ENCODE measurements at places on chromosomes 3 and 15. TPM values are rescaled to one million over a fixed set of nuclear protein-coding genes. Genes with fewer than 3 reads are reported as not detected.

GRCh38 chr3:63976872-63977200 is 46.5 kb downstream of the PSMD6 start:
- DNase-seq: no peak

C3orf85 gene
- total RNA-seq: not detected

- no peak for DNase-seq
These were observed 200.5 kb downstream of the UACA start for GRCh38 chr15:70562906-70563305.

- DNase-seq: peak; percentile 46
These were observed 15.8 kb downstream of the PODXL2 start for GRCh38 chr3:127644641-127645370.

GOLGA8T gene
- total RNA-seq: 1.6 TPM

RMDN3 gene
- 21.1 TPM for total RNA-seq

DNA sequence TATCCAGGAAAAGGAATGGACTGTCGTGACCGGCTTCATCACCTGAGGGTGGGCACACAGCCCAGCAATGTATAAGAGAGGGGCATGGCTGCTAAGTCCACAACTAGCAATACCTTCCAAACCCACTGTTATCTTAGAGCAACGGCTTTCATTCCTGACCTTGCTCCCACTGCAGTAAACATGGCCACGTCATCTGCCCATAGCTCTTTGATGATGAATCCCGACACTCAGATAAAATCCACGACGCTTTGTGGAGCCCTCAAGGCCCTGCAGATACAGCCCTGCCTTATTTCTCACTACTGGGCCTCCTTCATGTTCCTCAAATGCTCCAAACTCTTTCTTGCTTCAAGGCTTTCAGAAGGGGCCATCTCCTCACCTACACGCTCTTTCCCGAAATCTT is 114.0 kb downstream of the ADAMTS17 start:
- no peak for DNase-seq

DNA sequence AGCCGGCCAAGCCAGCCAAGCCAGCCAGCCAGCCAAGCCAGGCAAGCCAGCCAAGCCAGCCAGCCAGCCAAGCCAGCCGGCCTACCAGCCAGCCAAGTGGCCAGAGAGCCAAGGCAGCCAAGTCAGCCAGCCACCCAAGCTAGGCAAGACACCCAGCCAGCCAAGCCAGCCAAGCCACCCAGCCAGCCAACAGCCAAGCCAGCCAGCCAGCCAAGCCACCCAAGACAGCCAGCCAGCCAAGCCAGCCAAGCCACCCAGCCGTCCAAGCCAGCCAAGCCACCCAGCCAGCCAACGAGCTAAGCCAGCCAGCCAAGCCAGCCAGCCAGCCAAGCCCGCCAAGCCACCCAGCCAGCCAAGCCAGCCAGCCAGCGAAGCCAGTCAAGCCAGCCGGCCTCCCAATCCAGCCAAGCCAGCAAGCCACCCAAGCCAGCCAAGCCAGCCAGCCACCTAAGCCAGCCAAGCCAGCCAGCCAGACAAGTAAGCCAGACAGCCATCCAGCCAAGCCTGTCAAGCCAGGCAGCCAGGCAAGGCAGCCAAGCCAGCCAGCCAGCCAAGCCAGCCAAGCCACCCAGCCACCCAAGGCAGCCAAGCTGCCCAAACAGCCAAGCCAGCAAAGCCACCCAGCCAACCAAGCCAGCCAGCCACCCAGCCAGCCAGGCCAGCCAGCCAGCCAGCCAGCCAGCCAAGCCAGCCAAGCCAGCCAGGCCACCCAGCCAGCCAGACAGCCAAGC is 200.5 kb downstream of the GOLGA6L6 start:
- DNase-seq: peak; percentile 95

- DNase-seq: no peak
These were observed 296.6 kb upstream of the MME start for GRCh38 chr3:154783521-154783931.

DNA sequence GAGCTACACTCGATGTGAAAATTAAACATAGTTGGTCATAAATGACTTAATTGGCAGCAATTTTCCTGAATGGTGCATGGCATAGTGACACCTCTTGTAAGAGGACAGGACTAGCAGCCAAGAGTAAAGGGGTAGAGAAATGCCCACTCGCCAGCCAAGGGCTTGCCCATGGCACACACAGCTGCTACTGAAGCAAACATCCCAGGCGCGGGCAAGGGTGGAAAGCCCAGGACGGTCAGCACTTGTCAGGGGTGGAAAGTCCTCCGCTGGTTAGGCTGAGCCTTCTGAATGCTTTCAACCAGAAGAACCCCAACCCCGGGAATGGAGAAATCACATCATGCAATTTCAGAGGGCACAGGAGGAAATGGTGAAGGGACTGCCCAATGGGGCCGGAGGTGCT is 31.6 kb downstream of the BDH1 start:
- no peak for DNase-seq

MST1R gene
- 1.2 TPM for total RNA-seq

GRCh38 chr3:185308126-185308754 is 54.4 kb upstream of the EHHADH start:
- no peak for DNase-seq

MAGI1 gene
- 69.4 TPM for total RNA-seq

DNA sequence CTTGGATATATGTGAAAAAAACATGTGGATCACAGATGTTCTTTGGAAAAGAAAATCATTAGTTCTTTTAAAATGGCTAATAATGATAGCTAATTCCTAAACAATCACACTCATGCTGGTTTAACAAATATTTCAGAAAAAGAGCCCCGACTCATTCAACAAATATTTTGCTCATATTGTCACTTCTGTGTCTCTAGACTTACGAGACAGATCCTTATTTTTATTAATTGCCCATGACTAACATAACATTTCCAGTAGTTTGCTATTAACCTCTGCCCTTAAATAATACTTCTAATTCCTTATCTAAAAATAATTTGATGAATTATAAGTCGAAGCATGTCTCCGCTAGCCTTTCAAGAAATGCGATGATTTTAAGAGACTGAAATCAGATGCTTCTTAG is 70.4 kb downstream of the SATB1 start:
- no peak for DNase-seq

- DNase-seq: no peak
These were observed 40.6 kb downstream of the ITPR1 start for GRCh38 chr3:4533489-4534443.

CSPG5 gene
- 0.32 TPM for total RNA-seq

MYZAP gene
- 658 TPM for total RNA-seq

ARHGEF26 gene
- 2.9 TPM for total RNA-seq

CEMIP gene
- total RNA-seq: 0.46 TPM

- DNase-seq: no peak
These were observed 981.9 kb downstream of the FHIT start for GRCh38 chr3:60269377-60269776.

- DNase-seq: no peak
These were observed 36.9 kb upstream of the HERC1 start for GRCh38 chr15:63870487-63871209.

A4GNT gene
- total RNA-seq: not detected

IL1RAP gene
- 20.4 TPM for total RNA-seq

FBXW12 gene
- not detected for total RNA-seq

DNA sequence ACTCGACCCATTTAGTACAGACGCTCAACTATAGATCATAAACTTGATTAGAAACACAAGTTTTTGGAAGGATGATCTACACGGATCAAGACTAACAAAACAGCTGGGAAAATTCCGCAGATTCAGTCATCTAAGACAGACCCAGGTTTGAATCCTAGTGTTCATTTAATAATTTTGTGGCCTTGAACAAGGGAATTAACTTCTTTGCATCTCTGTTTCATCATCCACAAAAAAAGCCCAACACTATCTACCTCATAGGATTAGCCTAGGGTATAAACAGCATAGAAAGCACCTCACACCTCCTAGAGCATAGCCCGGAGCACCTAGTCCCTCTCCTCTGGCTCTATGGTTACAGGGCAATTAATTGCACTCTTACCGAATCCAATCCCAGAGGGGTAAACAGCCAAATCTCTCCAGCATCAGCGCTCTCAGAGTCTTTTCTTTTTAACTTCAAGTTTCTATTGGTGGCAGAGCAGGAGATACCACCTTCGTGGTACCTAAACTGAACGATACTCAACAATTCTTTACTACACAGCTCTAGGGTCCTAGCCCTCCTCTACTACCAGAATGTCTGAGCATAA is 3.5 kb downstream of the TBL1XR1 start:
- no peak for DNase-seq

ZIC4 gene
- total RNA-seq: not detected

SEMA3B gene
- 26.5 TPM for total RNA-seq

DNA sequence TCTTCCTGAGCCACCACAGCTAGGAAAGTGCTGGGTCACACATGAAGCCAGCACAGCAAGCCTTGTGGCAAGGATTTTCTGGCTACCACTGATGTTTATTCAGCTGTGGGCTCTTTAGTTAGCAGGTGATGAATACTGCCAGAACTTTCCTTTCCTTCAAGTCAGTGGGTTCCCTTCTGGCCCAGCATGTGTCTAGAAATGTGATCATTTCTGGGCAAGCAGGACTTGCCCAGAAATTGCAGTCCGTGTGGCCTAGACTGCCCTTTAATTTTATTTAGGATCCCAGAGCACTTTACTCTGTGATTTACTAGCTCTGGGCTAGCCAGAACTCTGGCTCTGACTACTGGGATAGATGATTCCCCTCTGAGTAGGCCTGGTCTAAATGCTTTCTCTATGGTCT is 397.5 kb downstream of the ZIC4 start:
- no peak for DNase-seq

CACNA1D gene
- total RNA-seq: 0.46 TPM

- DNase-seq: no peak
These were observed 124.9 kb downstream of the FBN1 start for GRCh38 chr15:48520376-48521155.

DNAJB11 gene
- 34.3 TPM for total RNA-seq

THBS1 gene
- 283 TPM for total RNA-seq

DNA sequence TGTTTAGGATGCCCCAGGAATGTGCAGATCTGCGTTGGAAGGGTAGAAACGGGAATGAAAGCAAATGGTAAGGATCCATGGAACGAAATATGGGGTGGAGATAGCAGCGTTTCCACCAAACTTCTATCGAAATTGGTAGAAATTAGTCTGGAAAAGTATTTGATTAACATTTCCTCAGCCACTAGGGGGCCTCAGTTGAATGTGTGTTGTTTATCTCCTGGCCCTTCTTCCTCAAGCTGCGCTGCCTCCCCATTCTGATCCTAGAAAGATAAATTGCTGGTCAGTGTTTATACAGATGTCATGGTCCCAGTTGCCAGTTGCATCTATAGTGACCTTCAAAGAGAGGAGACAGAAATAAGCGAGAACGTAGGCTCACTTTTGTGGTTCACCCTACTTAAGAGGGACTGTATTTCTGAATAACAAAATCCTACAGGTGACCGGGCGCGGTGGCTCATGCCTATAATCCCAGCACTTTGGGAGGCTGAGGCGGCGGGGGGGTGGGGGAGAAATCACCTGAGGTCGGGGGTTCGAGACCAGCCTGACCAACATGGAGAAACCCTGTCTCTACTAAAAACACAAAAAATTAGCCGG is 457.1 kb downstream of the SQOR start:
- no peak for DNase-seq

ZNF385D gene
- total RNA-seq: 12.5 TPM

- DNase-seq: no peak
These were observed 140.5 kb upstream of the TBL1XR1 start for GRCh38 chr3:177337541-177338331.

DNA sequence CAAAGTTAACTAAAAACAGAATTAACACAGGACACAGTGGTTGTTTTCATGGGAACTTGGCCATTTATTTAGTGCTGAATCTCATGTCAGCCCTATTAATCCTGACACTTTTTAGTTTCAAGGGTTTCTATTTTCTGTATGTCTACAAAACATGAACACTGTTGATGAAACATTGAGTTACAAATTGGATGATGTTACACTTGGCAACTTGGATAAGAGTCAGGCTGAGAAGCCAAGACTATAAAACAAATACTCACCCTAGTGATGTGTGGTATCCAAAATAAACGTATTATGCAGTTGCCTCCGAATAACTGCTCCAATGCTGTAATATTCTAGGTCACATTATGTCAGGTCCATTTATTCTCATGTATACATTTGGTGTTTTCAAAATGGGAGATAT is 349.6 kb downstream of the ZIC1 start:
- DNase-seq: no peak

DNAH12 gene
- total RNA-seq: 0.22 TPM

DNA sequence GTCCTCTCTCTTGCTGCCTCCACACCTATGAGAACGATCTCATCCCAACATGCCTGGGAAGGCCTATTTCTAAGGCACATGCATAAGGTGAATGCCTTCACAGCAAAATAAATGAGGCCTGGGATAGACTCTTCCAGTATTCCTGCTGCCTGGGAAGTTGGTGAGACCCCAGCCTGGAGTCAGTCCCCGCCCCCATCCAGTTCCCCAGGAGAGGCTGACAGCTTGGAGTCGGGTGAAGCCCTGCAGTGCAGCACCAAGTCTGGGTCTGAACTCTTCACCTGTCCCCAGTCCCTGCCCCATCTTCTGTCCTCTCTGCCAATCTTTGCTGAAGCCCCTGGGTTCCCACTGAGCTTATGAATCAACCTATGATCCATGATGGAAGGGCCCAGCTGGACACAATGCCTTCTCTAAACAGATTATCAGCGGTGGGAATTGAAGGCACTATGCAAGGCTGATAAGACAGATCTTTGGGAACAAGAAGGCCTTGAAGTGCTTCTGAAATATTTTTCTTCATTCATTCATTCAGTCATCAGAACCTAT is 10.2 kb upstream of the APBA2 start:
- no peak for DNase-seq

DNA sequence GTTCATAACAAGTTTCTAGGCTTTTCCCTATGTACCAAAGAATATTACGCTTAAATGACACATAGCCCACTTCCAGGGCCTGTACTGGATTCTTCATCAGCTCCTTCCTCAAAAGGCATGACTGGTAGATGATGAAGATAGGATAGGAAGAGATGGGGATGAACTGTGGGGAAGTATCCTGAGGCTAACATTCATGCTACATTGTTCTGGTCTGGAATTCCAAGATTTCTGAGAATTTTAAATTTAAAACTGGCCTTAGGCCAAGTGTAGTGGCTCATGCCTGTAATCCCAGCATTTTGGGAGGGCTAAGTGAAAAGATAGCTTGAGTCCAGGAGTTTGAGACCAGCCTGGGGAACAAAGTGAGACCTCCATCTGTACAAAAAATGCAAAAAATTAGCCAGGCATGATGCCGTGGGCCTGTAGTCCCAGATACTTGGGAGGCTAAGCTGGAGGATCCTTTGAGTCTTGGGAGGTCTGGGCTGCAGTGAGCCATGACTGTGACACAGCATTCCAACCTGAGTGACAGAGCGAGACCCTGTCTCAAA is 160.1 kb upstream of the PLAAT1 start:
- no peak for DNase-seq
